Activated CD4-positive, alpha-beta memory T cell treated with anti-CD3 and anti-CD28 coated beads, Interleukin-2, amount 10 ng/mL, durations not matched to agents 7 days and 5 days (primary cell): ENCODE measurements at places on chromosomes 6 and 20.

GRCh38 chr20:8413691-8414090 is 281.6 kb downstream of the PLCB1 start:
- H3K4me3 ChIP-seq: no peak overlapping the region
- no peaks in the 10 kb centered on the region for H3K4me1 ChIP-seq
- H3K27ac ChIP-seq: no peak overlapping the region
- no peaks in the 10 kb centered on the region for H3K36me3 ChIP-seq

DNA sequence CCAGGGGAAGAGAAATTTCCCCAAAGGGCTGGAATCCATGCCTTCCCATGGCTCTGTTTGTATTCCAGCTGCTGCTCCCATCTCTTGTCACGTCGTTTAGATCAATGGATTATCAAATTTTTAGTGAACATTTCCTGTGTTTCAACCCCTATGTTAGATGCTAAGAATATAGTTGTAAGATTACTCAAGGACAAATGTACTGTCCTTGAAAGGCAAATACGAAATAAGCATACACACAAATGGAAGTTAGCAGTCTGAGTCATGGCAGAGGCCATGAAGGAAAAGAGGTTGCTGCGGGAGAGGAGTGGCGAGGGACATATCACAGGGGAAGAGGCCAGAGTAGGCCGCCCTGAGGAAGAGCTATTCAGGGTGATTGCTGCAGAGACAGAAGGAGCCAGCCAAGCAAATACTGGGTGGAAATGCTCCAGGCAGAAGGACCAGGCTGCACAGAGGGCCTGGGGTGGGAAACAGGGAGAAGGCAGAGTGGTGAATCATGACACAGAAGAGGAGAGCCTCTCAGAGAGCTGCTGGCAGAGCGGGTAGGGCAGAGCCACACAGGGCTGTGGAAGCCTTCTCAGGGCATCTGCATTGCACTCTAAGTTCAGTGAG is 219.2 kb upstream of the LRFN2 start:
- H3K4me1 ChIP-seq: no peaks in the 10 kb centered on the region
- H3K4me3 ChIP-seq: no peak overlapping the region
- H3K27me3 ChIP-seq: no peaks in the 10 kb centered on the region
- H3K27ac ChIP-seq: no peak overlapping the region
- H3K36me3 ChIP-seq: no peaks in the 10 kb centered on the region
- DNase-seq: no peak

DNA sequence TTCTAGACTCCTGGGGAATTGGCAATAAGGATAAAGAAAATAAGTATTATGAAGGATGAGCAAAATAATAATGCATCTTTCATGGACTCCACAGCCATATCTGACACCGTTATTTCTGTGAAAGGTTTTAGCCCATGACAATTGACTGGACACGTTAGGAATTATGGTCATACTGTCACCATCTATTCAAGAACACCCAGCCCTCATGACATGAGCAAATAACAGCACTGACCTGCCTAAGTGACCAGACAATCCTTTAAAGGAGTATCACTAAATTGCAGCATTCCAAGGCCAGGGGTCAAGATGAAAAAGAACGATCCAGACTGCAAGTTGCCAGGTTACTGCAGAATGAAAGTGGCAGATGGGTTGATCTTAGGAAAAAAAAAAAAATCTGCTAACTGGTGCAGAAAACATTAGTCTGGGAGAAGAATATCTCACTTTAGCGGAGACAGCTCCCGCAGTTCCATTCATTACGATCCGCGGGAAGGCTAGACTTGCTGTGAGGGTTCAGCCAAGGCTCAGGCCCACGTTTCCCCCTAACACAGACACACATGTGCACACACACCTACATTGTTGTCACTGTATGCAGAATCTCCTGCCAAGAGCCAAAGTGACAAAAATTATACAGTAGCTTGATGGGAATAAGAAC is 237.7 kb upstream of the AGPAT4 start:
- H3K4me3 ChIP-seq: no peak overlapping the region
- H3K4me1 ChIP-seq: no peaks in the 10 kb centered on the region
- H3K36me3 ChIP-seq: no peaks in the 10 kb centered on the region
- H3K27me3 ChIP-seq: no peaks in the 10 kb centered on the region
- no peak for DNase-seq
- H3K27ac ChIP-seq: no peak overlapping the region

DNA sequence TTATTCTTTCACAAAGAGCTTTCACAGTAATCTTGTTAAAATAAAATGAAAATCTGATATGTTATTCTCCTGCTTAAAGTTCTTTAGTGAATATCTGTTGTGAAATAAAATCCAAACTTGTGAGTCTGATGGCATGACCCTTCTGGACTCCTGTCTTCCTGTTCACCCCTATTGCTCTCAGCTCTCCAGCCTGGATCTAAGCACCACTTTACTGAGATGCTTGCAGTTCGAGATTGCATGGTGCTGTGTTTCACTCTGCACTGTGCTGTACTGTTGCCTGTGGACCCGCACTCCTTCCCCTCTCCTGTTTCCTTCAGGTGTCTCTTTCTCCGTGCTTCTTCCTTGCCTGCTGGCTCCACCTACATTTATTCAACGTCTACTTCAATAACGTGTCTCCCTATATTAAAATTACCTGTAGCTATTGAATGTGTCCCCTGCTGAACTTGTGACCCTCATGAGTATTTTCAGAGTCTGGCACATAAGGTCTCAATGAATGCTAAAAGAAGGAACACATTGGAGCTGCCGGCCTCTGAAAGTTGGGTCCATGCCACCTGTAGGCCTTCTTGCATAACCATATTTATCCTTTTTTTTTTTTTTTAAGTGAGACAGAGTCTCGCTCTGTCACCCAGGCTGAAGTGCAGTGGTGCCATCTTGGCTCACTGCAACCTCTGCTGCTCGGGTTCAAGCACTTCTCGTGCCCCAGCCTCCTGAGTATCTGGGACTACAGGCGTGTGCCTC is 100.1 kb downstream of the ARID1B start:
- H3K36me3 ChIP-seq: peaks cover 3% of the 10 kb centered on the region
- no peaks in the 10 kb centered on the region for H3K27me3 ChIP-seq
- DNase-seq: no peak

- H3K27me3 ChIP-seq: no peaks in the 10 kb centered on the region
- DNase-seq: no peak
- no peak overlapping the region for H3K4me3 ChIP-seq
- peaks cover 21% of the 10 kb centered on the region for H3K36me3 ChIP-seq
- peaks cover 10% of the 10 kb centered on the region for H3K4me1 ChIP-seq
Measured at GRCh38 chr6:35377002-35377401, 34.6 kb downstream of the PPARD start.
